ENCODE measurements at places on chromosomes 3 and 15. TPM values are rescaled to one million over a fixed set of nuclear protein-coding genes. Genes with fewer than 3 reads are reported as not detected.

- no peak for DNase-seq
Observed at GRCh38 chr3:175356899-175357324, 497.8 kb downstream of the NAALADL2 start.

DNA sequence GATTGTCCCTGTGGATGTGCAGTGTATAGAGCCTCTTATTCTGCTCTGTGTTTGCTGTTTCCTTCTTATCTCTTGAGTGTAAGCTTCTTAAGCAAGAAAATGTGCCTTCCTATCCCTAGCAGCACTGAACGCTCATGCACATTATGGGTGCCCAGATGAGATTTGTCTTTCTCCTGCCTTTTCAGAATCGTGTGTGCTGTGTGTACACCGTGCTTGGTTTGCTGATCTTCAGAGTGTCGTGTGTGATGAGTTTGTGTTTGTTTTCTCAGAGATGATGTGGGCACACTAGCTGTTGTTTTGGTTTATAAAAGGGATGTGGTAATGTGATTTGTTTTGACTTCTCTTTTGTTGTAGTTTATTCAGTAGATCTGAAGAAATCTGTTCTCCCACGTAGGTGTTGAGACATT is 19.7 kb downstream of the GPR171 start:
- no peak for DNase-seq

DNA sequence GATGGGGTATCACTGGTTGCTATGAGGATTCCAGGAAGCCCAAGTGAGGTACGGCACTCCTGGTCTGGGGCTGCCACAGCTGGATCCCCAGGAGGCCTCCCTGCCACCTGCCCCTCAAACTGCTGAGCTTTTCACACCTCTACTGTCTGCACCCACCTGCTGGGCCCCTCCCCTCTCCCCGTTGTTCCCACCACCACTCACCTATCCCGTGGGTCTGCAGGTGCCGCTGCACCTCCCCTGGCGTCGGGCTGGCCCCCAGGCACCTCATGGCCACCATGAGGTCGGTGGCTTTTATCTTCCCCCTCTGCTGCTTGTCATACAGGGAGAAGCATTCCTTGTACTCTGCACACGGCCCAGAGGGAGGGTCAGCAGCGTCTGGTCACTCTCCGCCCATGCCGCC is 5.8 kb downstream of the CALML4 start:
- DNase-seq = no peak

- DNase-seq = no peak
Observed at GRCh38 chr3:30124435-30125370, 481.7 kb upstream of the TGFBR2 start.

GRCh38 chr3:53555068-53555588 is 60.7 kb downstream of the CACNA1D start:
- DNase-seq = no peak

- no peak for DNase-seq
Observed at GRCh38 chr3:4355401-4356219, 52.4 kb downstream of the SETMAR start.

Gene CISH
- 3.5 TPM for polyA plus RNA-seq

DNA sequence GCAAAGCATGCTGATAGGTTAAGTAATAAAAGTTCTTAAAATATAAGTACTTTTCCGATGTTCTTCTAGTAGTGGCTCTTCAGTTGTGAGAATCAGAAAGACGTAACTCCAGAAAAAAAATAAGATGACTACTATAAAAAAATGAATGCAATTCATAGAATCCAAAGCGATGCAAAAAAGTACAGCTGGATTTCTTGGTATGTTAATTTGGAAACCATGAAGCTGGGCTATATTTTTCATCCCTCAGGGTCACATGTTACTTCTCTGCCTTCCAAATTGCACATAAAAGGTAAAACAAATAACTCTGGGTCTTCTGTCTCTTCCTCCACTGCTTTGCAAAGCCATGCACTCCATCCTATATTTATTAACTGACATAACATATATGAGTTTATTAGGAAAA is 843.9 kb upstream of the DPPA4 start:
- no peak for DNase-seq

Gene MASP1
- polyA plus RNA-seq = not detected

Gene HRG
- 0.03 TPM for polyA plus RNA-seq

DNA sequence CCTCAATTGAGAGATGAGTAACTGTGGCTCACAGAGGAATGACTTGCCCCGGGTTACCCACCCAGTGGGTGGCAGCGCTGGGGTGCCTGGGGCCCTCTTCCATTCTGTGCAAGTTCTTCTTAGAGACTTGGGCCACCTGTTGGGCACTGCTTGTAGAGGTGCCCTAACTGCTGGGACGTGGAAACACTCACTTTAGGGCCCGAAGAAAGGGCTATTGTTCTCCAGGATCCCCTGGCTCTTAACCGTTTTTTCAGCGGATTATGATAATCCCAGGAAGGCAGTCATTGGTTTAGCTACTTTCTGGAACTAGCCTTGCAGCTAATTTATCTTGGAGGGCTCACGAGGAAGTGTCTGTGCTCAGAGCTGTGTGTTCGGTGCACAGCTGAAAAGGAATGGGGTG is 66.0 kb upstream of the GCNT3 start:
- no peak for DNase-seq

DNA sequence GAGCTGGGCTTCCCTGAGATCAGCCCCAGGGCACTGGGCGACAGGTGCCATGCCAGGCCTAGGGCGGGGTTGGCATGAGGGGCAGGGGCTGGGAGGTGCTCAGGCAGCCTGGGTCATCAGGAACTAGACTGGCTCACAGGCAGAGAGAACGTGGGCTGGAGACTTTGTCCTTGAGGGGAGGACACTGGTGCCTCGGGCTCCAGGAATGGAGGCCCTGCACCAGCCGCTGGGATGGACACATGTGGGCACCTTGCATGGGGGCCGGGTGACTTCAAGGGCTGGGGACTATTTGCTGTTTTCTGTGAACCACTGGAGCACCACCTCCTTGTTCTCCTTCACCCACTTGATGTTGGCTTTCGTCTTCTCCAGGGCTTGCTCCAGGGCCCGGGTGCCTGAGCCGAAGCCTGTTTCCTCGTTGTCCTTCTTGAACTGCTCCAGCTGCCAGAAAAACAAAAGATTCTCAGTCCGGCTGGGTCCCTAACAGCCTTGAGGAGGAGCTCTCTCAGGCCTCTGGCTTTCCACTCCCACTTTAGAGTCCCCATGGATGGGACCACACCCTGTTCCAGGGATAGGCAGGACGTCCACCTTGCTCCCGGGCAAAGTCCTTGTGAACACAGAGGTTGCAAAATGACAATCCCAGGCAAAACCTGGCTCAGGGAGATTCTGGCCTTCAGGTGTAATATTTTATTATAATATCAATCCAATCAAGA is 9.1 kb downstream of the MESP2 start:
- no peak for DNase-seq

GRCh38 chr3:132343018-132343612 is 25.9 kb downstream of the ACP3 start:
- peak; percentile 17 for DNase-seq

Gene CHDH
- polyA plus RNA-seq = 0.04 TPM

DNA sequence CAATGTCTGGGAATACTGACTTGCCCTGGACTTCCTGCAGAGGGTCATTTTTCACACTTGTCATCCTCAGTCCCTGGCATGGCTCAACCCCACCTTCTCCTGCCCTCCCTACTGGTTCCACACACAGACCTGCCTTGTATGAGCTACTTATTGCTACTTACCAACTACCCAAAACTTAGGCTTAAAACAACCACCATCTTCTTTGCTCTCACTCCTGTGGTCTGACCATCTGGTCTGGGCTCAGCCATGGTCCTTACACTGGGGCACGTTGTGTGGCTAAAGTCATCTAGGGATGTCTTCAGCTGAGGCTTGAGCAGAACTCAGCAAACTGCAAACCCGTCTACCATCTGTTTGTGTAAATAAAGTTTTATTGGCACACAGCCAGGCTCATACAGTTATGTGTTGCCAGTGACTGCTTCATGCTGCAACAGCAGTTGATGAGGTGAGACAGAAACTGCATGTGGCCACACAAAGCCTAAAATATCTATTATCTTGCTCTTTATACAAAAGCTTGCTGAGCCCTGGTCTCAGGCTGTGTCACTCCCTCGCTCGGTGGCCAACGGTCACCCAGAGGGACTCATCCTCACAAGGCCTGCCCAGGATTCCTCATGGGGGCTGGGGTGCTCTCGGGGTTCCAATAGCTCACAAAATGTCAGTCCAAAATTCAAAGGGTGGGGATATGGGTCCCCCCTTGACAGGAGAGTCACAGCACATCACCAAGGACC is 43.5 kb downstream of the KLF15 start:
- no peak for DNase-seq

DNA sequence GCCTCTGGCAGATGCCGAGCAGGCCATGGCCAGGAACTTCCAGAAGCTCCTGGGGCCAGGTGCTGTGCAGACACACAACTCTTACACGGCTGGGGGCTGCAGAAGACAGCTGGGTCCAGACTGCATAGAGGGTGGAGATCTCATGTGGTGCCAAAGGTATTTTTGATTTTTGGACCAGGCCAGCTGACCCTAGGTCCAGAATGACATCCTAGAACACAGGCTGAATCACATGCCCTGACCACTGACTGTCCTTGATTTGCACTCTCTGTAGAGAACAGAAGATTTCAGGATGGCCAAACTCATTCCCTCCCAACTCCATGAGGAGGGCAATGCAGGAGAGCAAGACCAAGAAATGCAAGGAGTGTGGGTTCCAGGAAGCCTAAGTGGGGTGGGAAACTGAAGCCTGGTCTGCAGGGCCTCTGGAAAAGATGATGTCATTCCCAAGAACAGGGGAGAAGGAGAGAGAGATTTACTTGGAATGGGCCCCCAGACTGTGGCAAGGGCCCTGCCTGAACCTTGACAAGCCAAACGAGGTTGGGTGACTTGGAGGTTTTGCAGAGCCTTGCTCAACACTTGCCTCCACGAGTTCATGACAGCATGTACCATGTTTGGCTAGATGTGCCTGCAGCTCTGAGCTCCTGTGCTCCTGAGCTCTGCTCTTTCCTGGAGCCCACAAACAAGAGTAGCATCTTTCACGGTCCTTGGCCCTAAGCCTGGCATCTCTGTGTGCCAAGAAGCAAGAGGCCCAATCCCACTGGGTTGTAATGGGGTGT is 38.5 kb upstream of the CTSH start:
- DNase-seq = no peak

Gene SLC24A1
- polyA plus RNA-seq = 2.9 TPM

Gene CLEC3B
- not detected for polyA plus RNA-seq

Gene IVD
- 13.0 TPM for polyA plus RNA-seq
